ENCODE measurements at places on chromosomes 3 and 15.

DNA sequence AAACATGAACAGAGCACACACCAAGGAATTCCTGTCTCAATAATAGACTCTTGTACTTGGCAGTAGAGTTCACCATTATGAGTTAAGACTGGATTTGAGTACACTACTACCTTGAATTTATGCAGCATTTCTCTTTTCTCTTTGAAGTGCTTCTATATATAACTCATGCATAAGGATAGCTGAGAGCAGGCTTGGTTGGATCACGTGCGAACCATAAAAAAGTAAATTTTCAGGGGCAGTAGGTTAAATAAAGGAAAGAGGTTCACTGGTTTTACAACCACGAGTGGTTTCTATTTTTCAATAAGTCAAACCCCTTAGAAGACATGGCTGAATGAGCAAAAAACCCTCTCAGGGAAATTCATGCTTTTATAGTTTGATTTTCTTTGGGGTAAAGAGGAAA is 28.6 kb upstream of the PDZRN3 start:
- DNase-seq = no peak

DNA sequence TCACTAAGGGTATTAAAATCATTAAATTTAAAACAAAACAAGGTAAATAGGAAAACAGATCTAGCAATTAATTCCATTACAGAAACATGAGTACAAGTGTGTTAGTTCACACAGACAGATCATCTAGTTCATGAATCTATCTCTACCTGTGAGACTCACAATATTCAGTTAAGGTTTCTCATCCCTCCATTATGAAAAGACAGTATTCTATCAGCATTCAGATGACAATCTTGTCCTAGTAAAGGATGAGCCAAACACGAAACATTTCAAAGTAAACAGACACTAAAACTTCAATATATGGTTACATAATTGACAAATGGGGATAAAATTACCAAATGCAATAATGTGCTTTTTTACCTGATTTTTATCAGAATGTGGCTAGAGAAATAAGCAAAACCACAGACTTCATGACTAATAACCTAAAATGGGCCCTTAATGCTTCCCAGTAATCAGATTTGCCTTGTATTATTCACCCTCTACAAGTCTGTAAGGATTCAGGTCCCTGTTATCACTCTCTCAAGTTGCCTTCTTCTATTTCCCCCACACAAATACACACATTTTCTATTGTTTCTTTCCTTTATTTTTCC is 126.8 kb downstream of the DLG1 start:
- DNase-seq = no peak

DNA sequence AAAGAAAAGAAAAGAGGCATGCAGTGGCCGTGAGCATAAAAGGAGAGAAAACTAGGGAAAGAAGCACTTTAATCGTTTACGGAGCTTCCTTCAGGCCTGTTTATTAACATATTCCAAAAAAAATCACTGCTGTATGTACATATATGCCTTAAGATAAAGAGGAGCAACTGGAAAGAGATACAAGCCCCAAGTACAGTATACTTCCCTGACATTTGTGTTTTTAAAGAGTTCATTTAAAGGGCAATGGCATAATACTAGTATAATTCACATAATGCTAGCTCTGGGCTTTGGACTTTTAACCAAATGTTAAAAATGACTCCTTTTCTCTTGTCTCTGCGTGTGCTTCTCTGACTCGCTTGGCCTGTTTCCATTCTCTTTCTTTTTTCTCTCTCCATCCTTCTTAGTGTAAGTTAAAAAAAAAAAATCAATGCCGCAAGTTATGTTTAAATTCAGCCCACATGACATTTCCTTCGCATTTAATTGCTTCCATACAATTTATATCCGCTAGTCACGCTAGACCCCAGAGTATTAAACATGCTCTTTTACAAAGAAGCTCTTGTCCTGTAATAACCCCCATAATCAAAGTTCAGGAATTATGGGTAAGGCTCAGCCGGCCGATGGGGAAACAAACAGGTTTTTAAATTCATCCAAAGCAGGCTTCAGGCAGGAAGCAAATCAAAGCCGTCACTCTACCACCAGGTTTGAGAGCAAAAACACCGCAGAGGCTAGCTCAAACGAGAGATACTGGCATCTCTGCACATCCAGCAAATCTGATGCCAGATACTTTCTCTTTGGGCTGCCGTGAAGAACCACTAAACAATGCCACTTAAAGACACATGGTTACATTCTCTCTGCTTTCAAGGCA is 19.4 kb downstream of the WWTR1 start:
- DNase-seq = no peak

- no peak for DNase-seq
Observed at GRCh38 chr3:26560081-26560480, 62.5 kb upstream of the LRRC3B start.

GRCh38 chr3:30686176-30686575 is 79.8 kb downstream of the TGFBR2 start:
- no peak for DNase-seq

- no peak for DNase-seq
Observed at GRCh38 chr3:182725372-182726251, 67.7 kb upstream of the ATP11B start.

DNA sequence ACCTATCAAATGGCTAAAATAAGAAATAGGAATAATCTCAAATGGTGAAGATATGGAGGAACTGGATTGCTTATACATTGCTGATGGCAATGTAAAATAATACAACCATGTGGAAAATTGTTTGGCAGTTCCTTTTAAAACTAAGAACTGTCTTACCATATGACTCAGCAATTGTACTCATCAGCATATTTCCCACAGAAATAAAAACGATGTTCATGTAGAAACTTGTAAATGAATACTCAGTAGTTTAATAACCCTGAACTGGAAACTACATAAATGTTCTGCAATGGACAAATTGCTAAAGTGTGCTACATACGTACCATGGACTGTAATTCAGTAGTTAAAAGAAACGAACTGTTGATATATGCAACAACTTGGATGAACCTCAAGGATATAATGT is 253.9 kb upstream of the RBMS3 start:
- DNase-seq = no peak

DNA sequence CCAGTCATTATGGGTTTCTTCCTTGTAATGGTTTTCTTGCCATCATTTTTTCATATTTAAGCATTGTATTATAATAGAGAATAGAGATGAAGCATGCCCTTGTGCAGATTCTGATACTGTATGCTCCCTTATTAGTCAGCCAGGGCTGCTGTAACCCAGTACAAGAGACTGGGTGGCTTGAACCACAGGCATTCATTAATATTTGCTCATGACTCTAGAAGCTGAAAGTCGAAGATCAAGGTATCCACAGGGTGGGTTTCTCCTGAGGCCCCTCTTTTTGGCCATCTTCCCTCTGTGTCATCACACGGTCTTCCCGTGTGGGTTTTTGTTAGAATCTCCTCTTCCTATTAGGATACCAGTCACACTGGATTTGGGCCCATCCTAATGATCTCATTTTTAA is 74.5 kb downstream of the FOXP1 start:
- DNase-seq = no peak

DNA sequence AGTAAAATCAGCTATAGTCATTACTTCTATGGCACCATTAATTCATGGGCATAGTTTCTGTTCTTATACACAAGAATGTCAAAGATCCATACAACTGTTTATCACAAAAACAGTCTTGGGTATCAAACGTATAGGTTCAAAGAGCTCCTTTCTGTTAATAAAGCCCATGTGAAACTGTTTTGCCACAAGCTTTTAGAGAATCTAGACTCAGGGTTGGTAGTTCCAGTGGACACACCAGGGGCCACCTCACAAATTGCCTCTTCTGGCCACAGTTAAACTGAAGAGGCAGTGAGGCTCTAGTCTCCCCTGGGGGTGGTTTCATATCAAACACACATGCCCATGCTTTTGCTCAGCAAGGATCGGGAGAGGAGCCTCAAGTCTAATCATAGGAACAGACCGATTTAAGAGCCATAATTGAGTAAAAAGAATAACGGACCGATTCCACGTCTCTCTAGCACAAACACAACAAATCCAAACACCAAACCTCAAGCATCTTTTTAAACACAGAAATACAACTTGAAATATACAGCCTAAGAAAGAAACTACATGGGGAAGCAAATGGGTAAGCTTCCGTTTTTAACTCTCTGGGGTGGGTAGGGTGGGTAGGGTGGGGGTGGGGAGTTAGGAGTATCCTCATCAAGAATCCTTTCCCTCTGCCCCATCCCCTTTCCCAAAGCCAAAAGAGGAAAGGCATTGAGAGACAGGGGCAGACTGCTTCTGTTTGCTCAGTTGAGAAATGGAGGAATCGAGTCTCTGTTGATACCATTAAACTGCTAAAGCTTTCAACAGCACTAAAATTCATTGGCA is 443.3 kb downstream of the MAGI1 start:
- no peak for DNase-seq

GRCh38 chr15:40955141-40955903 is 2.1 kb downstream of the CHAC1 start:
- DNase-seq = no peak

DNA sequence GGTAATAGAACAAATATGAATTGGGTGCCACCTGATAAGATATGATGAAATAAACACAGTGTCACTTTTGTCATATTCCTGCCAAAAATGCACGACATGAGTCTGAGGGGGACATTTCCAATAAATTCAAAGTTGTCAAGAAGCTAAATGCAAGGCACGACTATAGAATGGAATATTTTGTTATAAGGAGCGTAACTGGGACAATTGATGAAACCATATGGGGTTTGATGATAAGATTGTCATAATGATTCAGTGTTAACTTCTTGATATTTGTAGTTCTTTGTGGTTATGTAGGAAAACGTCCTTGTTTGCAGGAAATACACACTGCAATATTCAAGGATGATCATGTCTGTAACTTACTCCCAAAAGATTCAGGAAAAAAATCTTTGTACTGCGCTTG is 163.3 kb downstream of the MEX3B start:
- no peak for DNase-seq

DNA sequence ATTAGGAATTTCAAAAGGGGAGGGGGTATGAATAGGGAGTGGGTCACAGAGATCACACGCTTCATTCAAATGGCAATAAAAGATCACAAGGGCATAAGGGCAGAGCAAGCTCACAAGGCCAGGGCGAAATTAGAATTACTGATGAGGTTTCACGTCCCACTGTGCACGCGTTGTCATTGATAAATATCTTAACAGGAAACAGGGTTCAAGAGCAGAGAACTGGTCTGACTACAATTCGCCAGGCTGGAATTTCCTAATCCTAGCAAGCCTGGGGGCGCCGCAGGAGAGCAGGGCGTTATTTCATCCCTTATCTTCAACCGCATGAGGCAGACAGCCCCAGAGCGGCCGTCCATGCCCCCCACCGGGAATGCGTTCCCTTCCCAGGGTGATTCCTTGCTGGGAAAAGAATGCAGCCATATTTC is 18.1 kb upstream of the SMCO1 start:
- no peak for DNase-seq

DNA sequence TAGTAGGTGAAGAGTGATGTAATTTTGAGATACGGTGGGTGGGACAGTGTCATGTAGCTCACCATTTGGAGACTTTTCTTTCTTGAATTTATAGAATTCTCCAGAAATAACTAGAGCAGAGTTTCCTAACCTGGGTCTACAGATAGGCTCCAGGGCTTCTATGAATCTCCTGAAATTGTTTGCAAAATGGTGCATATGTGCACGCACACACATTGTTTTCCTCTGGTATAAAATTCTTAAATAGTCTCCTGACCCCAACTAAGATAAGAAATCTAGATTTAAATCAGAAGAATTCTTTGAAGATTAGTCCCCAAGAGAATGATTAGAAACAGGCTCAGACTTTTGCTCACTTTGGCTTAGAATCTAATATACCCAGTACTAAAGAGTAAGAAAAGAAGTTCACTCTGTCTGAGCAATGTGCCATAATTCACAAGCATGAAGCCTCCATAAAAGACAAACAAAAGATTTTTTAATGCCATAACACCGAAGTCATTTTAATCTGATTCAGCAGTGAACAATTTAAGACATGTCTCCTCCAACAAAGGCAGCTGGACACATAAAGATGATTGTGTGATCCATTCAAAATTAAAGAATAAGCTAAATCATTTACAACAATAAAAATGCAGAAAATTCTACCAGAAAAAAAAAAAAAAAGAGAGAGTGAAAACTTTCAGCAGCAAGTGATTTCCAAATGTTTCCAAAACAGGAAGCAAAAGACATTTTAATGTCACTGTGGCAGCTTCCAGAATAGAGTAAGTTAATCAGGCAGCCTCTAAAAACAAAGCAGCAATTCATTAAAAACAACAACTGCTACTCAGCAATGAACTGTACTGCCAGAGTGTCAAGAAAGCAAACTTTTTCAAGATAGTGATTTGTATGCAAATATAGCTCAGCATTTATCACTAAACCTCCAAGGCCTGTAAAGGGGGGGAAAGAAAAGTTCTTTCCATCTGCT is 975.5 kb upstream of the CFAP20DC start:
- DNase-seq = no peak

DNA sequence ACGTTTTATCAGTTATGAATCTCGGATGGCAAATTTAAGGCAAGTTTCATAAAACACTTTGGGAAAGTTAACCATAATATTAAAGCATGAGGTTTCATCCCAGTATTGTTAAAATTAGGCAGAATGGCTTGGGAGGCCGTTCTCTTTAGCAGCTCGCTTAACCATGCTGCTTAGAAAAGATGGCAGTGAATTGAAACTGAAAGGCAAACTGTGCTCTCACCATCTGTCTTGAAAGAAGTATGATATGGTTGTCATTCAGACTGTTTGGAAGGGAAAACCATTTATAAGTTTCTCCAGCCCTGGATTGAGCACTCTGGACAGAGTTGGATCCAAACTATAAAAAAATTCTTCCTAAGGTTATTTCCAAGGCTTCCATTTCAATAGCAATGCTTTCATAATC is 332.3 kb upstream of the SUCLG2 start:
- DNase-seq = no peak

DNA sequence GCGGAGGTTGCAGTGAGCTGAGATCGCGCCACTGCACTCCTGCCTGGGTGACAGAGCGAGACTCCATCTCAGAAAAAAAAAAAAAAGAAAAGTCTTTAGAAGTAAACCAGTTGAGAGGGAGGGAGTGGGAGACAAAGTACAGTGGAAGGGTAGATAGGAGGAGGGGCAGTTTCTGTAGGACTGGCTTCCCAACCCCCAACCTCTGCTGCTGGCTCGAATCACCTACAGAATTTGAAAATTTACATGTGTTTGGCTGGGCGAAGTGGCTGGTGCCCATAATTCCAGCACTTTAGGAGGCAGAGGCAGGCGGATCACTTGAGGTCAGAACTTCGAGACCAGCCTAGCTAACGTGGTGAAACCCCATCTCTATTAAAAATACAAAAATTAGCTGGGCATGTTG is 24.1 kb upstream of the SEMA4B start:
- no peak for DNase-seq

- no peak for DNase-seq
Observed at GRCh38 chr3:177286034-177286433, 88.8 kb upstream of the TBL1XR1 start.

GRCh38 chr3:175316799-175317198 is 457.7 kb downstream of the NAALADL2 start:
- DNase-seq = no peak

DNA sequence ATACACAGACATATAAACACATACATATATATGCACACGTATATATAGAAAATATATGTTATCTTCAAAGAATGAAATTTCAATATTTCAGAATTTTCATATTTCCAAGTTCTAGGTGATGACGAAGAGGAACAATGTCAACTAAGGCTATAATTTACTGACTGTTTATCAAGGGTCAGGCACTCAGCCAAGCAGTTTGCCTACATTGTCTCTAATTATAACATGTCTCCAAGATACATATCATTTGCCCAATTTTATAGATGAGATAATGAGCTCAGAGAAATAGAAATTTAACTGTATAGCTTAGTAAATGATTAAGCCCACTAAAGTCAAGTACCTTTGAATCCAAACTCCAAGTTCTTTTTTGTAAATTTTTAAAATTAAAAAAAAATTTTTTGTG is 99.9 kb upstream of the PLSCR4 start:
- no peak for DNase-seq

- DNase-seq = no peak
Observed at GRCh38 chr15:39200586-39200985, 380.3 kb upstream of the THBS1 start.
